Fibroblast of lung (primary cell): ENCODE measurements at places on chromosomes 11 and 22. TPM values are rescaled to one million over a fixed set of nuclear protein-coding genes. Genes with fewer than 3 reads are reported as not detected.

GRCh38 chr11:65424205-65425104, 1.9 kb downstream of the NEAT1 start:
- peak overlapping the region; percentile 100 for H3K27ac ChIP-seq
- peak overlapping the region; percentile 78 for H3K4me3 ChIP-seq
- H3K27me3 ChIP-seq, result no peaks in the 10 kb centered on the region
- H3K36me3 ChIP-seq, result peaks cover 14% of the 10 kb centered on the region

DNA sequence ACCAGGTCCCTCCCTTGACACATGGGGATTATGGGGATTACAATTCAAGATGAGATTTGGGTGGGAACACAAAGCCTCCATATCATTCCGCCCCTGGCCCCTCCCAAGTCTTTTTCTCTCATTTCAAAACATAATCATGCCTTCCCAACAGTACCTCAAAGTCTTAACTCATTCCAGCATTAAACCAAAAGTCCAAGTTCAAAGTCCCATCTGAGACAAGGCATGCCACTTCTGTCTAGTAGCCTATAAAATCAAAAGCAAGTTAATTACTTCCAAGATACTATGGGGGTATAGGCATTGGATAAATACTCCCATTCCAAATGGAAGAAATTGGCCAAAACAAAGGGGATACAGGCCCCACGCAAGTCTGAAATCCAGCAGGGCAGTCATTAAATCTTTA, 19.7 kb upstream of the EIF4G2 start:
- H3K27me3 ChIP-seq, result no peaks in the 10 kb centered on the region
- no peaks in the 10 kb centered on the region for H3K4me1 ChIP-seq
- H3K27ac ChIP-seq, result no peak overlapping the region
- DNase-seq, result no peak
- H3K4me3 ChIP-seq, result no peak overlapping the region
- H3K36me3 ChIP-seq, result no peaks in the 10 kb centered on the region

The SF3B2 gene
- total RNA-seq, result 108 TPM in 2 replicates

The MSANTD4 gene
- 49.1 and 57.6 TPM in 2 replicates for total RNA-seq

DNA sequence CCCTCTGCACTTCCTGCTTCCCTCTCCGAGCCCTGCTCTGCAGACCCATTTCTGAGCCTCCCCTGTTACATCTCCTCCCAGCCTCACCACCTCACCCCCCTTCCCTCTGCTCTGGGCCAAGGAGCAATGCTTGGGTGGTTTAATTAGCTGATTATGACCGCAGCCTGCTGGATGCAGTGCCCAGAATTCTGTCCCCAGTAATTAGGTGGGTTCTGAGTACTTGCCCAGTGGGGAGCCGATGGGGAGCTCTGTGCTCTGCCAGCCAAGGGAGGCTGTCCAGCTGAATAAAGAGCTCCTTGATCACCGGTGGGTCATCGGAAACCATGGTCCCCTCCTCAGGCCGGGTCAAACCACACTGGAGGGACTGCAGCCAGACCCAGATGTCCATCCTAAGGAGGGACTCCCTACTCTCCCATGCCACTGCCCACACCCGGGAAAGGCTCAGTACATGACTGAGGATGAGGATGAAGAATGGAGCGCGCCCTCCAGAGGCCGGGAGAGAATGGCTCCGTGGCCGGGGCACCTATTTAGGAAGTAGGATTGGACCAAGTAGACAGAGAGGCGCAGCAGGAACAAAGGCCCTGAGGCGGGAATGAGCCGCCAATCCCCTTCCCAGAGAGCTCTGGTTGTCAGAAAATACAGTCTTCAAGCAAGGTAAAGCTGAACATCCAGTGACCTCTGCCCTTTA, 9.1 kb downstream of the ARRB1 start:
- H3K4me1 ChIP-seq, result peaks cover 53% of the 10 kb centered on the region
- no peak overlapping the region for H3K27ac ChIP-seq
- H3K36me3 ChIP-seq, result no peaks in the 10 kb centered on the region
- H3K27me3 ChIP-seq, result no peaks in the 10 kb centered on the region
- no peak for DNase-seq

DNA sequence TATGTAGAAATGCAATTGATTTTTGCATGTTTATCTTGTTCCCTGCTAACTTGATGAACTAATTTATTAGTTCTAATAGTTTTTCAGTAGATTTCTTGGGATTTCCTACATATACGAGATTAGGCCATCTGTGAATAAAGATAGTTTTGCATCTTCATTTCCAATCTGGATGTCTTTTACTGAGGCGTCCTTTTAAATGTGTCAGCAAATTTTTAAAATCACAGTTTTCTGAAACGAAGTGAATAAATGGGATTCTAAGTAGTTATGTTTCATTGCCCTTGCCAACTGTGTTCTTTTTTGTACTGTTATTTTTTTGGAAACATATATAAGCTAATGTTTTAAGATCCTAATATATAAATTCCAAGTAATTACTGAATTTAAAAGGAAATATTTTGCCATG, 50.0 kb downstream of the CYP2R1 start:
- H3K36me3 ChIP-seq, result no peaks in the 10 kb centered on the region
- no peak overlapping the region for H3K27ac ChIP-seq
- no peaks in the 10 kb centered on the region for H3K27me3 ChIP-seq
- no peak overlapping the region for H3K4me3 ChIP-seq

DNA sequence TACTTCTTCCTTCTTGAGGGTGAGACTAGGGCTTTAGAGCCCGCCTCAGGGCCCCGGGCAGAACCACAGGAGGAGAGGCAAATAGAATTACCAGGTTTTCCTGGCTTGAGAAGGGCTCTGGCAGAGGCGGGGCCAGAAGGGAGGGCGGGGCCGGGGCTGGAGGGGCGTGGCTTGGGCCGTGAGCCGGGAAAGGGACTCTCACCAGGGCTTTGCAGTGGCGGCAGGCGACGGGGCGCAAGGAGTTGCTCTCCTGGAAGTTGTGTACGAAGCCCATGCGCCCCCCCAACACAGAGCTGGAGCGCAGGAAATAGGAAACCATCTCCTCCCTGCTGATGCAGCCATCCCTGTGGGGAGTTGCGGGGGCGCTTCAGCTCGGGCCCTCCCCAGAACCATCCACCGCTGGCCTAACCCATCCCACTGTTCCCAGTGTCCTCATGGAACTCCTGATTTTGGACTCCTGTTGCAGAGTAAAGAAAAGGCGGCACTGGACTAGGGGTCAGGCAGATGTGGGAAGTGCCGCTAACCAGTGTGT, 6.9 kb upstream of the NRXN2 start:
- no peaks in the 10 kb centered on the region for H3K4me1 ChIP-seq
- no peak overlapping the region for H3K4me3 ChIP-seq
- no peaks in the 10 kb centered on the region for H3K36me3 ChIP-seq
- no peak overlapping the region for H3K27ac ChIP-seq

The ANO9 gene
- total RNA-seq, result not detected in 2 replicates

DNA sequence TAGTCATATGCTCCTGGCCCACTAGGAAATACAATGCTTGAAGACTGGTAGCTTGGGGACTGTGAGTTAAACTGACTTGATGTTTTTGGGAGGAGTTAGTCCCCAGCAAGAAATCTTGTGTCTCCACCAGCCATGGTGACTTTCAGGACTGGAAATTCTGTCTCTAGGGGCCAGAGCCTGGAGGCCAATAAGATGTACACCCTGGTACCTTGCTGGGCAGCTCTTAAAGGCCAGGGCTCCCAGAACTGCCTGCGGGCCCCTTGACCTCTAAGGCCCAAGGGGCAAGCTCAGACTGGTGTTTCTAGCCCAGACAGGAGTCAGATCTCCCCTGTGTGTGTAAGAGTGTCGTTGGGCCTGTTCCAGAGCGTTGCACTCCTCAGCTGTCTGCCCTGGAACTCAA, 128.7 kb upstream of the C11orf58 start:
- no peak overlapping the region for H3K4me3 ChIP-seq
- H3K36me3 ChIP-seq, result no peaks in the 10 kb centered on the region
- H3K27ac ChIP-seq, result no peak overlapping the region

DNA sequence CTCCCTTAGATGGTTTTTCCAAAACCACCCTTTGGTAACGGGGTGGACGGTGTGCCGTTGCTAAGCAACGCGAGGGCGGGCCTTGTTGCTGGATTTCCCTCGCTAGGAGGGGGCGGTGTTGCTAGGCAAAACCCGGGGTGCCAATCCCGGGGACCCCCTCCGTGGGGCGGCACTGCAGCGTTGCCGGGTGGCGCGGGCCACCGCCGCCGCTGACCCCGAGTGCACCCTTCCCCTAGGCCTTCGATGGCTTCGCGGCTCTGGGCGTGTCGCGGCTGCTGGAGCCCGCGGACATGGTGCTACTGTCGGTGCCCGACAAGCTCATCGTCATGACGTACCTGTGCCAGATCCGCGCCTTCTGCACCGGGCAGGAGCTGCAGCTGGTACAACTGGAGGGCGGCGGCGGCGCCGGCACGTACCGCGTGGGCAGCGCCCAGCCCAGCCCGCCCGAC, 8.9 kb downstream of the EHBP1L1 start:
- no peak overlapping the region for H3K27ac ChIP-seq
- no peak overlapping the region for H3K4me3 ChIP-seq
- no peaks in the 10 kb centered on the region for H3K27me3 ChIP-seq
- peaks cover 24% of the 10 kb centered on the region for H3K36me3 ChIP-seq

GRCh38 chr22:42880815-42881214, 23.7 kb upstream of the ARFGAP3 start:
- no peaks in the 10 kb centered on the region for H3K27me3 ChIP-seq
- H3K4me1 ChIP-seq, result no peaks in the 10 kb centered on the region
- H3K36me3 ChIP-seq, result peaks cover 28% of the 10 kb centered on the region
- no peak overlapping the region for H3K27ac ChIP-seq
- no peak overlapping the region for H3K4me3 ChIP-seq
- DNase-seq, result no peak
